ENCODE measurements at places on chromosomes 1 and 21.

GRCh38 chr1:55353707-55354620 lies 138.8 kb upstream of the USP24 start:
- DNase-seq, result no peak

DNA sequence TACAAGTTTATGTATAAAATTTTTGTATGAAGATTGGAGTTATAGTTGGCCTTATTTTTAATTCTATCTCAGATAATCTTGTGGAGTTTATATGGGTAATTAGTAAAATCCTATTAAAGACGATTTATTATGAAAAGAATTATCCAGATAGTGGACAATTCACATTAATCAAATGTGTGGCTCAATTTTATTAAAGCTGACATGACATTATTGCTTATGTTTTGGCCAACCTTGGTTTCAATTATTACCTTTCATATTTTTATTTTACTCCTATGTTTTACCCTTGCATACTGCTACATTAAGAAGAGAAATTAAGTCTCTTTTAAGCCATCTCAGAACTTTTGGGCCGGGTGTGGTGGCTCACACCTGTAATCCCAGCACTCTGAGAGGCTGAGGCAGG lies 110.0 kb downstream of the ITSN1 start:
- DNase-seq, result no peak

GRCh38 chr1:34412598-34413370 lies 236.1 kb downstream of the C1orf94 start:
- no peak for DNase-seq

GRCh38 chr1:205013683-205014367 lies 29.2 kb upstream of the CNTN2 start:
- no peak for DNase-seq

DNA sequence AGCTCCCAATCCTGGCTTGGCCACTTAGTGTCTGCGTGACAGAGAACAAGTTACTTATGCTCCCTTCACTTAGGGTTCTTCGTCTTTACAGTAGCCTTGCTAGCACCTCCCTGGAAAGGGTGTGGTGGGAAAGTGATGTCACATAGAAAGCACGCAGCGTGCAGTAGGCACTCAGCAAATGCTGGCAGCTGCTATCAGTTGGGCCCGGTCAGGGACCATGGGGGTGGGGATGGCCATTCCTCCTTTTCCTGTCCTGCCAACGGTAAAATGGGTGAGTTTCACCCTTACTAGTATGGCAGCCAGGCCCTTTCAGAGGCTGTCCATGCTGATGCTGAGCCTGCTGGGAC lies 6.2 kb upstream of the KCNA10 start:
- DNase-seq, result no peak

DNA sequence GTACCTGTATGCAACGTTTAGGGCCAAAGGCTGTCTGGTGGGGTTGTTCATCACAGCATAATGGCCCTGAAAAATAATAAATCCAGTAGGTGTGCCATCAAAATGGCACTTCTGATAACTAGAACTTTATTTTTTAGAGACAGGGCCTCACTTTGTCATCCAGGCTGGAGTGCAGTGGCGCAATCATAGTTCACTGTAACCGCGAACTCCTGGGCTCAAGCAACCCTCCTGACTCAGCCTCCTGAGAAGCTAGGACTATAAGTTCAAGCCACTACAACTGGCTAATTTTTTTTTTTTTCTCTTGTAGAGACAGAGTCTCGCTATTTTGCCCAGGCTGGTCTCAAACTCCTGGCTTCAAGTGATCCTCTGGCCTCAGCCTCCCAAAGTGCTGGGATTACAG lies 4.7 kb downstream of the SNAPIN start:
- no peak for DNase-seq

- no peak for DNase-seq
Measured at GRCh38 chr1:179767996-179768395, 24.9 kb downstream of the FAM163A start.

GRCh38 chr1:93328809-93329760 lies 16.6 kb upstream of the DR1 start:
- DNase-seq, result no peak

GRCh38 chr1:35533586-35533985 lies 23.6 kb downstream of the KIAA0319L start:
- DNase-seq, result no peak

DNA sequence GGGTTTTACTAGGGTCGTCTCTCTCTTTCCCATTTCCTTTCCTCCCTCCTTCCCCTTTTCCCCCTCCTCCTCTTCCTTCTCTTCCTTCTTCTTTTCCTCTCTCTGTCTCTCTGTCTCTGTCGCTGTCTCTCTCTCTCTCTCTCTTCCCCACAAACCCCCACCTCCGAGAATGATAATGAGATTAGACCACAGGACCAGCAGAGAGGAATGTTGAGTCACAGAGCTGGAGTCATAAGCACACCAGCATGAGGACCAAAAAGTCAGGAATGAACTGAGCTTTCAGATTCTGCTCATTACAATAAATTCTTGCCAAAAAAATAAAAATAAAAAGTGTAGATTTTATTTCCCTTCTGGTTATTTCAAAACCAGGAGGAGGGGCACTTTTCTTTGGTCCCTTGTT lies 377.4 kb downstream of the LTN1 start:
- DNase-seq, result no peak

GRCh38 chr21:46368533-46369285 lies 44.8 kb downstream of the PCNT start:
- DNase-seq, result no peak

DNA sequence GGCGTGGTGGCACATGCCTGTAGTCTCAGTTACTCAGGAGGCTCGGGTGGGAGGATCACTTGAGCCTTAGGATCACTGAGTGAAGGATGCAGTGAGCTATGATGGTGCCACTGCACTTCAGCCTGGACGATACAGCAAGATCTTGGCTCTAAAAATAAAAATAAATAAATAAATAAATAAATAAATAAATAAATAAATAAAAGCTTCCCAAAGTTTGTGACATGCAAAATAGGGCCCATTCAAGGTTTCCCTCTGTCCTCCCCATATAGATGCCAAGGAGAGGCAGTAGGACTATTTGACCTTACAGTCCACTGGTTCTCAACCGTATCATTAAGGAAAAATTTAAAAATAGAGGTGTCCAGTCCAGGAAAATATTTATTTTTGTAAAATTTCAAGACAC lies 41.2 kb downstream of the ZBTB8OS start:
- no peak for DNase-seq

- no peak for DNase-seq
Measured at GRCh38 chr1:43620956-43621355, 29.0 kb upstream of the KDM4A start.

DNA sequence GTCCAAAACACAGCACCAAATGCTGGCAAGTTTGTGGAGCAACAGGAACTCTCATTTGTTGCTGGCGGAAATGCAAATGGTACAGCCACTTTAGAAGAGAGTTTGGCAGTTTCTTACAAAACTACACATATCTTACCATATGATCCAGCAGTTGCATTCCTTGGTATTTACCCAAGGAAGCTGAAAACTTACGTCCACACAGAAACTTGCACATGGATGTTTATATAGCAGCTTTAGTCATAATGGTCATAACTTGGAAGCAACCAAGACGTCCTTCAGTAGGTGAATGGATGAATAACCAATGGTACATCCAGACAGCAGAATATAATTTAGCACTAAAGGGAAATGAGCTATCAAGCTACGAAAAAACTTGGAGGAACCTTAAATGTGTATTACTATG lies 66.4 kb downstream of the MARK1 start:
- DNase-seq, result no peak

DNA sequence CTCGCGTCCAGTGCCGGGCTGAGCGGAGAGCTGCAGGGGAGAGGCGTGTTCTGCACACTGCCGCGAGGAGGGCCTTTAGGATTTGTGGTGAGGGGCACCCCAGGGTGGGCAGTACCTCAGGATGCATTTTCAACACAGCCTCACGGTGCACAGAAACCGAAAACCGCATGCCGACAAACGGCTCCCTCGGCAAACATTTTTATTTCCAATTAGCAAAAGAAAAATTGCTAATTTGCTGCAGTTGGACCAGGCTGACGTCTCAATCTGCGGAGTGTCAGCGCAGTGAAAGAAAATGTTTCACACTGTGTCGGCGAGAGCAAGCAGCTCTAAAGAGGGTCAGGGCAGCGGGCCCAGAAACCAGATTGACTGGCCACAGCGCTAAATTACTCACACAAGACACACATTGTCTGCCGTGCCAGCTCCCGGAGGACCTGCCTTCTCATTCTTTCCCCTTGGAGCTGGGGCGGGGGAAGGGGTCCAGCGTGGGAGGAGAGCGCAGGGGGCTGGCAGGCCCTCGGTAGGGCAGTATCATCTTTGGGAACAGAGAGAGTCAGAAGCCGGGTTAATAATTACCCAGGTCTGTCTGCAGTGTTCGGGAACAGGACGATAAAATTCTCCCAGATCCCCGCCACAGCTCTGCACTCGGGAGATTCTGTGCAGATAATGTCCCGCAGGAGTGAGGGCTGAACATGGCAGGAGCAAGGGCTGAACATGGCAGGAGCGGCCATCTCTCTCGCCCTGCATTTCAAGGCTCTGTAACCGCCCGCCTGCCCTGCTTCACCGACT lies 150.2 kb downstream of the PRDM16 start:
- DNase-seq, result no peak

GRCh38 chr1:200103966-200104583 lies 76.6 kb downstream of the NR5A2 start:
- DNase-seq, result no peak

GRCh38 chr21:34243562-34243961 lies 120.2 kb upstream of the KCNE2 start:
- no peak for DNase-seq

DNA sequence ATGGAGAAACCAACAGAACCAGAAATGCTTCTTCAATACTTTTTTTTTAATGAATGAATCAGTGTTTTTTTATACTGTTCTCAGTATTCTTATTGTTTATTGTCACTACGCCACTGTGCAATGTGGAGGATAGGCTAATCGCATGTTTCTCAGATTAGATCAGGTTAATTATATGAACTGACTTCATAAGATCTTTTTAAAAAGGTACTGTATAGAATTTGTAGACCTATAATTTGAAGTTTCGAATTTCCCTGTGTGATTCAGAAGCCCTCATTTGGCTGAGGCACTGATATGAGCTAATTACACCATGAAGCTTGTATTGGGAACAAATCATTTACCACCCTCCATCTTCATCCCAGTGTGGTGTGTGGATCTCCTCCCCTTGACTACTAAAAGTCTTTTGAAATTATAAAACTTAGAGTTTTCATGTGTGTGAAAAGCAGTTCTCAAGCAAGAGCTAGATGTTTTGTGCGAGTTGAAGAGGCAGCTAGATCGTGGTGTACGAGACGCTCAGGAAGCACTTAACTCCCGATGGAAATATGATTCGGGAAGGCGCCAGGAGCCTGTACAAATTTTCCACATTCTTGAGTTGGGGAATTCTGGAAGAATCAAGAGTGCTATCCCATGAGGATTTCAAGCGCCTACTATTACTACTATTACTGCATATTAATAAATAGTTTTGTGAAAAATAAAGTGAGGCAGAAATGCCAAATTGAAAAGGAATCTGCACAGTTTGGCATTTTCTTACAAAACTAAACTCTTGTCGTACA lies 52.1 kb upstream of the KCNE2 start:
- no peak for DNase-seq

DNA sequence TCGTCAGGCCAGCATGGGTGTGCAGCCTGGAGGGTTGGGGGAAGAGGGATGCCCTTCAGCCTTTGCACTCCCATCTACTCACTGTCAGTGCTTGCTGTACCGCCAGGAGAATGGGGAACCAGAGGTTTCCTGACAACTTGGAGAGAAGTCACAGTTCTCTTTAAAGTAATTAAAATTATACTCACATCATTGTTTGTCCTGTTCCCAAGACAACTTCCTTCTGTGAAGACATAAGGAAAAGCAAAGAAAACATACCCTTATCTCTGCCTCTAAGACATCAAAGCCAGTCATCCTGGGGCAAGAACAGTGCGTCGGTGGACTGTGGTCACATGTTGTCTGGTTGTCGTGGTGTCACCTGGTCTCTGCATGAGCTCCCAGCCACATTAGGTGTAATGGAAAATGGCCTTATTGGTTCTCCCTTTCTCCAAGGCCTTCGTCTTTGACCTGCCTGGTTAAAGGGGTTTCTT lies 17.6 kb downstream of the TRAF5 start:
- DNase-seq, result no peak

GRCh38 chr1:22038036-22038435 lies 14.5 kb upstream of the CDC42 start:
- no peak for DNase-seq

DNA sequence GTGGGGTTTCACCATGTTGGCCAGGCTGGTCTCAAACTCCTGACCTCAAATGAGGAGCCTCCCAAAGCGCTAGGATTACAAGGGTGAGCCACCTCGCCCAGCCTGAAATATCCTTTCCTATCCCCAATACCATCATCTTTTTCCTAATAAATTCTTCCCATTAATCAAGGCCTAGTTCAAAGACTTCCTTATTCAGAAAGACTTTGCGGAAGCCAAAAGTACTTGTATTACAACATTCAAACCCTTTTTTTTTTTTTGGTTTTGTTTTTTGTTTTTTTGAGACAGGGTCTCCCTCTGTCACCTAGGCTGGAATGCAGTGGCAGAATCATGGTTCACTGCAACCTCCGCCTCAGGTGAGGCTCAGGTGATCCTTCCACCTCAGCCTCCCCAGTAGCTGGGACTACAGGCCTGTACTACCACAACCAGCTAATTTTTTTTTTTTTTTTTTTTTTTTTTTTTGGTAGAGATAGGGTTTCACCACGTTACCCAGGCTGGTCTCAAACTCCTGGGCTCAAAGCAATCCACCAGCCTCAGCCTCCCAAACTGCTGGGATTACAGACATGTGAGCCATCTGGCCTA lies 7.6 kb downstream of the SLC19A2 start:
- DNase-seq, result no peak

DNA sequence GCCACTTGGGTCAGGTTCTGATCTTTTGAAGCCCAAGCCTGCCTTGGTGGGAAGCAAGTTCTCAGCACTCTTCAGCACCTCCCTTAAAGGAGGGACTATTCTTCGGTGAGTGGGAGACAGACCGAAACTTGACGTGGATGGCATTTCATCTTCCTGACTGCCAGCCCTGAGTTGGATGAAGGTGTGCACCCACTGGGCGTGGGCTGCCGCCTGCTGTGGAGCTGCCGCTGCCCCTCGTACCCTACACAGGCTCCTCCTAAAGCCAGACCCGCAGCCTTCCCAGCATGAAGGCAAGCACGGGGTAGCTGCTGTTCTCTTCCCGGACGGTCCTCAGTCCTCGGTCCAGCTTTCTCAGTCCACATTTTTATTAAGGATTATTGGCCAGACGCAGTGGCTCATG lies 84.2 kb downstream of the SLC66A1 start:
- no peak for DNase-seq

GRCh38 chr21:34900376-34900775 lies 148.7 kb downstream of the RUNX1 start:
- no peak for DNase-seq

DNA sequence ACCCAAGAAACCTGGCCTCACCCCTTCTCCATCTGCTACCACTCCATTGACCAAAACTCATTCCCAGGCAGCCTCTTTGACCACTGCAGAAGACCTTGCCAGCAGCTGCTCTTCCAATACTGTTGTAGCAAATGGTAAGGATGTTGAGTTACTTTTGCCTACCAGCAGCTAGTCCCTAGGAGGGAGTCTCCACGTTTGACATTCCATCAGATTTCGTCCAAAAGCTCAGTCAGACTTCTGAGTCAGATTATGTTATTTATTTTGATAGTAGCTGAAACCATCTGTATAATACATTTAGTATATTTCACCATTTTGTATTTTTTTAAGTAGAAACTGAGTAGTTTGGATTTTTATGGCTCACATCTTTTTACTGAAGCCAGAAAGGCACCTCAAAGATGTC lies 51.5 kb upstream of the WNT2B start:
- DNase-seq, result no peak

Measured in stimulated activated CD4-positive, alpha-beta T cell treated with anti-CD3 and anti-CD28 coated beads, Interleukin-1b, Interleukin-23, amount 100 ng/mL, for 1 hour (primary cell).